T-helper 17 cell (primary cell): ENCODE measurements at places on chromosomes 6 and 20. TPM values are rescaled to one million over a fixed set of nuclear protein-coding genes. Genes with fewer than 3 reads are reported as not detected.

BEND6 gene
- not detected for total RNA-seq

RPP21 gene
- 34.1 TPM for total RNA-seq

CLIC1 gene
- total RNA-seq = 152 TPM

CLIC5 gene
- 7.2 TPM for total RNA-seq

ENPP3 gene
- 0.70 TPM for total RNA-seq

ADGB gene
- not detected for total RNA-seq

PNRC1 gene
- 837 TPM for total RNA-seq

POU5F1 gene
- not detected for total RNA-seq

FERMT1 gene
- total RNA-seq = not detected

ZNF334 gene
- total RNA-seq = 0.21 TPM

GTSF1L gene
- total RNA-seq = not detected

- no peak for DNase-seq
Measured at GRCh38 chr20:13337090-13337784, 116.2 kb downstream of the ISM1 start.

DNA sequence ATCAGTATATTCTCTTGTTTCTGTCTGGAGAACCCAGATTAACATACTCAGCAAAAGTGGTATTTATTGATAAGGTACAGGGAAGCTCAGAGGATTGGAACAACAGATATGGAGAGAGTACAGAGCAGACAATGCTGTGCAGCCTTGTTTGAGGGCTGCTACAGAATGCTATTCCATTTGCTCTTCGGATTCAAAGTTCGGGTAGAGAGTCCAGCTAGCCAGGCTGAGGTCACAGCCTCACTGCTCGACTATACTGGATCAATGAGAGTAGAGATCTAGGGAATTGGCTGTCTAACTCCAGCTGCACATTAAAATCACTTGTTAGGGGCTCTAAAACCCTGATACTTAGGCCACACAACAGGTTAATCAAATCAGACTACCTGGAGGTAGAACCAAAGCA lies 200.1 kb upstream of the BTBD3 start:
- no peak for DNase-seq

GRCh38 chr20:58692579-58693225 lies at the start of gene NPEPL1:
NPEPL1 (plus strand) TSS chr20:58692800; CDS start chr20:58692901, 101 bp downstream.
- DNase-seq = peak; percentile 58

DNA sequence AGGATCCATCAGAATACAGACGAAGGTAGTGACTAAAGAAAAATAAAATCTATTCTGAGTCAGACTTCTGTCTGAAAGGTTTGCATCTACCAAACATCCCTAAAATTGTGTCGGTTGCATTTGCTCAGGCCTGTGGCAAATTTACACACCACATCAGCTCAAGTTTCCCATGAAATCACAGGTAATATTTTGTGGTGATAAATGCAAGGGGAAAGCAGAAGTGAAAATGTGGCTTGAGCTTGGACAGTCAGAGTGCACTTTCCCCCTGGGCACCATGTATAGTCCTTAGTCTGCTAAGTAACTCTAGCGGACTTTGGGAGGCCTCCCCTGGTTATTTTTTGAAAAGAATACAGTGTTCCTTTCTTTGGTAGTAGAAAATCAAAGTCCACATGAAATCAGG lies 159.1 kb downstream of the PKHD1 start:
- DNase-seq = no peak

DNA sequence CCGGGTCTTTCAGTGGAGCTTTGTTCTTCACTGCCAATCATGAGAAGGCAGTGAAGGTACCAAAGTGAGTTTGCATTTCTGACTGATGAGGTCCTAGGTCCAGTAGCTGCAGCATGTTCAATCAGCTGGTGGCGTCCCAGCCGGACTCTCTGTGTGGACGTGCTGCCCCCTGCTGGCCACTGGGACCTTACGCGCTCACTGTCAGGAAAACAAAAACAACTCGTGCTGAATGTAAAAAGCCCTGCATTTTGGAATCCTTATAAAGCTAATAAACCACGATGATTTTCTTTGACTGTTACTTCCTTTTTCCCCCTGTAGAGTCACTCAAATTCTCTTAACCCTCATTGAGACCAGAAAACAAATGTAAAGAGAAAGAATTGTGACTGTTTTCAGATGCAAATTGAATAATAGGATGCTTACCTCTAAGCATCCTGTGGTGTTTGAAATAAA lies 4.9 kb upstream of the CD24 start:
- DNase-seq = peak; percentile 68

DNA sequence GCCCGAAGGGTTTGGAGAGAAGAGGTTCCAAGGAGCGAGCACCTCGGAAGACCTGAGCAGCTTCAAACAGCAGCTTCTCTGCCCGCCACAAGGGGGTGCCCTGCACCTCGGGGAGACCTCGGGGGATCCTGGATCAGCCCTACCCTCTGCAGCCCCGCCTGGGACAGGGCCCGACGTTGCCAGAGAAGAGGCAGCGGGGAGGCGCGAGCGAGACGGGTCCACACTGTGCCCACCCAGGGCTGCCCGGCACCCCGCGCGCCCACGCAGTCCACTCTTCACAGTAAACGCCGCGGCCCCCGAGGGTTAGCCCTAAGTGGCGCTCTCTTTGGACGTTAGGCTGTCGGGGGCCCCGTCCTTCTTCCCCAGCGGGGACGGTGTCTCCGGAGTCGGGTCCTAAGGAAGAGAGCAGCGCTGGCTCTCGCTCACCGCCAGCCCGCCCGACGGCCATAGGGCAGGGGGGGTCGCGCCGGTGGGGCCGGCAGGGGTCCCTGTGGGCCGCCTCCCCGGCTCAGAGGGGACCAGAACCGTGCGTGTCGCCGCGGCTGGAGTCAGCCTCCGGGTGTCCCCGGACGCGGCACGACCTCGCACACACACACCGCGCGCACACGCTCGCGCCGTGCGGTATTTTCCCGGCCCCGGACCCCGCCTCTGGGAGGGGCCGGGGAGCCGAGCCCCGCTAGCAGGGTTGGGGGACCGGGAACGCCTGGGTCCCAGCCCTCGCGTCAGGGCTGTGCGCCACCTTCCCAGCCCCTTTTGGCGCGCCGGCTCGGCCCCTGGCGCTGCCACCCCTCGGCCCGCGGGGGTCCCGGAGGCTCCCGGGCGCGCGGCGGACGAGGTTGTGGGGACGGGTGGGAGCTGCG lies 929 bp downstream of the CDH22 start:
- peak; percentile 67 for DNase-seq

GRCh38 chr6:39932386-39932910 lies 1.8 kb downstream of the MOCS1 start:
- no peak for DNase-seq

DNA sequence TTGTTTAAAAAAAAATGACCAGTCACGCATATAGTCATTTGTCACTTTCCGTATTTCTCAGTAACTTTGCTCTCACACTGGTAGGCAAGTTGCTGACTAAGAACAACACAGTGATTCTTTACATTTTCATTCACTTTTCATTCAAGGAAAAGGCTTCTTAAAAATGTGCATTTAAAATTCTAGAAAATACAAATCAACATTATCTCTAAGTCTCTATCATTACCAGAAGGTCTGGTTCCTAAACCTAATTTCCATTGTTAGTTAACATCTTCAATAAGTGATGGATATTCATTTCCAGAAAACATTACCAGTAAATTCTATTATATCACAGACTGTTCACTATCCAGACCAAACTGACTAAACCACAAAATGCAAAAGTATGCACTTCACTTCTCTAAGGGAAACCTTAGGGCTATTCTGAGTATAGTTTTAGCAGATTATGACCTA lies 115.3 kb downstream of the AHI1 start:
- DNase-seq = no peak

GRCh38 chr6:167547751-167548150 lies 222.9 kb downstream of the TTLL2 start:
- DNase-seq = no peak

- DNase-seq = no peak
Measured at GRCh38 chr20:57411406-57412283, 20.4 kb downstream of the RBM38 start.

DNA sequence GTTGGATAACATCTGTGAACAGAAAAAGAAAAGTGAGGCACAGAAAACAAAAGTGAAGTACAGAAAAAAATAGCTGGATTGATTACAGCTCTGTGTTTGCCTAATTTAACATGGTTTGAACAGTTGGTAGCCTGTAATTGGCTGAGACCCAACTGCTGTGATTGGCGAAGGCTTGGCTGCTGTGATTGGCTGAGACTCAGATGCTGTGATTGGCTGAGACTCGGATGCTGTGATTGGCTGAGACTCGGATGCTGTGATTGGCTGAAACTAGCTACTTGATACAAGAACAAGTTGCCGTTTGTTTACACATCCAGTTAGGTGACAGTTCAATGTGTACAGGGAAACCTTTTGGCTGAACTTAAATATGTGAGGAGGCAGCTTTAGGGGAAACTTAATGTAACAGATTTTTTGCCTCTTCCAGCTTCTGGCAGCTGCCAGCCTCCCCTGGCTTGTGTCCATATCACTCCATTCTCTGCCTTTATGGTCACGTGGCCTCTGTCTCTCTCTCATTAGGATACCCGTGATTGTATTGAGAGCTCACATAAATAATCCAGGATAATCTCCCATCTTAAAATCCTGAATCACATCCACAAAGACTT lies 223.4 kb upstream of the FOXA2 start:
- DNase-seq = no peak

DNA sequence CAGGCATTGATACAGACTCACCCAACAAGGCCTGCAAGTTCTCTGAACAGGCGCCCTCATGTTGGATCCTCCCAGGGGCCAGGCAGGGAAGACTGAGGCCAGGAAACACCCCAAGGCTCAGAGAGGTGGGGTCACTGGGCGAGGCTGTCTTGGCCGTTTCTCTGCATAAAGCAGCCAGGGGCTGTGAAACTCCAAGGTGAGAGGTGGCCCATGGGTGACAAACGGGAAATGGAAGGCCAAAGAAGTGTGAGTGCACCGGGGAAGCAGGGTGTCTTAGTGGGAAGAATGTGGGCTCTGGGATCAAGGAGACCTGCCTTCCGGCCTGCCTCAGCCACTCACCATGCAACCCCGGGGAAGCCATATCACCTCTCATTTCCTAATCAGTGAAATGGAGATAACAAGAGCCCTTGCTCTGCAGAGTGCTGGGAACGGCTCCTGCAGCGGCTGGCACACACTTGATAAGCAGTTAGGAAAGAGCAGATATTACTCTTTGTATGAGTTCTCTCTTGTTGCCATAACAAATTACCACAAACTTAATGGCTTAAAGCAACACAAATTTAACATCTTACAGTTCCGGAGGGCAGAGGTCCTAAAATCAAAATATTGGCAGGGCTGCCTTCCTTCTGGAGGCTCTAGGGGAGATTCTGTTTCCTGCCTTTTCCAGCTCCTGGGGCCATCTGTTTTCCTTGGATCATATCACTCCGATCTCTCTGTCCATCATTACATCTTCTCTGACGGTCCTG lies 168.6 kb downstream of the NFATC2 start:
- no peak for DNase-seq

- no peak for DNase-seq
Measured at GRCh38 chr6:78062993-78063392, 410.2 kb downstream of the MEI4 start.

- DNase-seq = no peak
Measured at GRCh38 chr6:3222506-3223038, 4.9 kb downstream of the TUBB2B start.

GRCh38 chr20:54227241-54227640 lies 19.4 kb downstream of the PFDN4 start:
- DNase-seq = no peak

- DNase-seq = no peak
Measured at GRCh38 chr6:138005846-138006245, 101.4 kb downstream of the PERP start.

DNA sequence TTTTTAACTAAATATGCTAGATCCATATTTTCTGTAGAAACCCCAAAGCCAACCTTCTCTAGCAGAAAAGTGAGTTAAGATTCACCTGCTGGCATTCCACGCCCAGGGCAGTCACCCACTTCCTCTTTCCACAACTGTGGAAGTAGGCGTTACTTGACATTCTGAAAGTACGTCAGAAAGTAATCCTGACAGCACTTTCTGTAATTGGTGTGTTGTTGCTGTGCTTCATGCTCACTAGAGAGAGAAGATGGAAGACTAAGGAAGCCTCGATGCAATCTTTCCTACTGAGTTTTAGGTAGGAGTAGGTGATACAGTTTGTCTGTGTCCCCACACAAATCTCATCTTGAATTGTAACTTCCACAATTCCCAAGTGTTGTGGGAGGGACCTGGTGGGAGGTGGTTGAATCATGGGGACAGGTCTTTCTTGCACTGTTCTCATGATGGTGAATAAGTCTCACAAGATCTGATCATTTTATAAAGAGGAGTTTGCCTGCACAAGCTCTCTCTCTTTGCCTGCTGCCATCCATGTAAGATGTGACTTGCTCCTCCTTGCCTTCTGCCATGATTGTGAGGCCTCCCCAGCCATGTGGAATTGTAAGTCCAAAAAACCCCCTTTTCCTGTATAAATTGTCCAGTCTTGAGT lies 101.1 kb downstream of the MAP3K7 start:
- no peak for DNase-seq

- no peak for DNase-seq
Measured at GRCh38 chr20:50387996-50388332, 122.2 kb upstream of the PTPN1 start.

- no peak for DNase-seq
Measured at GRCh38 chr20:23368316-23369071, 6.5 kb downstream of the GZF1 start.
